ENCODE measurements at places on chromosomes 1 and 21.

- DNase-seq = no peak
Observed at GRCh38 chr1:94743862-94744261, 76.3 kb upstream of the SLC44A3 start.

DNA sequence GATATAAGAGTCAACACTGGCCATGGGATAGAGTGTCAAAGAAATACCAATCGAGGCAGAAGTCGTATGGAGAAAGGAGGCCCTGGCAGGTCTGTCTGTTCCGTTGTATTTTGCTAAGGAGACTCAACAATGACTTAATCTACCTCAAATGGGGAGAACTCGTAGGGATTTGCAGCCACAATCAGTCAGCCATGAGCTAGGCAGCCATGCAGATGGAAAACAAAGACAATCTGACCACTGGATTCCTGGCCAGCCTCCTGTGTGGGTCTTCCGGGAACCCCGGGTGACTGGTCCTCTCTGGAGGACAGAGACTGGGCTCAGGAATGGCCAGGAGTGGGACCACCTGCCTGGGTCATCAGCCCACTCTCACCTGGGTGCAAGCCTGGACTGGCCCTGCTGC, 167.8 kb downstream of the ETS2 start:
- no peak for DNase-seq

DNA sequence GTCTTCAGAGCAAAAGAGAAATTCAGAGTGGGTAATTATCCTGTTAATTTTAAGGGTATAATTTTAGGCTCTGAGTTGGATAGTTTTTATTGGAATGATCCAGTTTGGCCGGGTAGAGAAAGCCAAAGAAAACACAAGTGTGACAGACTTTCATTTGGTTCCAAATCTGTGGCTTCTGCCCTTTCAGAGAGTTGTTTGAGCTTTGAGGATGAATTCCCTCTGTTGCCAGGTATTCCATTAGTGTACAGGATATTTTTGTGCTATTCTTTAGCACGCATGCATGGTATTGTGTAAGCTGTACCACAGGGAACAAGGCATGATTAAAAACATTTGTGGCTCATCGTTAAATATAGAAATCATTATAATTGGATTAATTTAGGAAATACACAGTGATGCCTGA, 384.4 kb downstream of the ADGRL2 start:
- no peak for DNase-seq

GRCh38 chr1:17599954-17600300, 60.4 kb downstream of the ARHGEF10L start:
- DNase-seq = no peak

GRCh38 chr1:182615468-182616129, 11.4 kb upstream of the RGS16 start:
- no peak for DNase-seq

DNA sequence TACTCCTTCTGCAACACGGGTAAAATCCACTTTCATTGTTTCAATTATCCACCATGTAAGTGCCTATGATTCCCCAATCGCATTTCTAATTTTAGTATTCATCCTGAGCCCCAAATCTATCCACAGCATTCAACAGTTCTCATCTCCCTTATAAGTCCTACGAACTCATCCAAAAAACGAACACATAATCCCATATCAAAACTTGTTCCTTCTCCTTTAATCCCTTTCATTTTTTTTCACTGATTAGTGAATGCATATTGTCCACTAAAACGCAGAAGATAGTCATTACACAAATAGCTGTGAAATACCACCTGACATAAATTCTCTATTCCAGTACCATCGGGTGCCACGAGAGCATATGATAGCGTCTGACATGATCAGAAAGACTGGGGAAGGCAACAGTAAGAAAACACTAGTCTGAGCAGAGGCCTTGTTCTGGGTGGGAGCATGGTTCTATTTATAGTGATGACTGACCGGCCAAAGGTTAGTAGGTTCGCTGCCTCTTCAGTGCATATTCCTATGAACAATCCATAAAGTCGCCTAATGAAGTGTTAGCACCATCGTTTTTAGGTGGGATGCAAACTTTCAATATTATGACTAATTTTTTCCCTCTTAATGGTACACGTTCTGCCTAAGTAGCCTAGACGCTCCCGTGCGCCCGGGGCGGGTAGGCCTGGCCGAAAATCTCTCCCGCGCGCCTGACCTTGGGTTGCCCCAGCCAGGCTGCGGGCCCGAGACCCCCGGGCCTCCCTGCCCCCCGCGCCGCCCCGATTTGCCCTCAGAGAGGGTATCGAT, 648 bp downstream of the ATP5PF start:
- peak; percentile 70 for DNase-seq

DNA sequence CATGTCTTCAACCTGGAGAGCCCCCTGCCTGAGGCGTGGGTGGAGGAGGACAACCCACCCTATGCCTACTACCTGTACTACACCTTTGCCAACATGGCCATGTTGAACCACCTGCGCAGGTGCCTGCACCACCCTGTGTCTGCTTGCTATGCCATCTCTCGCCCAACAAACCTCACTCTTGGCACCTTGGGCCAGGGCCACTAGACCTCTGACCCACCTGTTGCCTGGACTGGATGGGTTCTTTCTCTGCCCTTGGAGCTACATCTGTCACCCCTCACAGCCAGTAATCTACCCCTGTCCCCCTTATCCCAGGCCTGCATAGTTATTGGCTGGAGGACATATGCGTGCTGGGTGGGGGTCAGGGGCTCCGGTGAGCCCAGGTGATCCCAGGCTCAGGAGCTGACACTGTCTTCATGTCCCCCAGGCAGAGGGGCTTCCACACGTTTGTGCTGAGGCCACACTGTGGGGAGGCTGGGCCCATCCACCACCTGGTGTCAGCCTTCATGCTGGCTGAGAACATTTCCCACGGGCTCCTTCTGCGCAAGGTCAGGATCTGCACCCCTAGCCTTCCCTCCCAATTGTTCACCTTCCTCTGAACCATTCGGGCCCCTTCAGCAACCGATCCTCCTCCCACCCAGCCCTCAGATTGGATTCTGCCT, 9.9 kb downstream of the AMPD2 start:
- DNase-seq = peak; percentile 61

DNA sequence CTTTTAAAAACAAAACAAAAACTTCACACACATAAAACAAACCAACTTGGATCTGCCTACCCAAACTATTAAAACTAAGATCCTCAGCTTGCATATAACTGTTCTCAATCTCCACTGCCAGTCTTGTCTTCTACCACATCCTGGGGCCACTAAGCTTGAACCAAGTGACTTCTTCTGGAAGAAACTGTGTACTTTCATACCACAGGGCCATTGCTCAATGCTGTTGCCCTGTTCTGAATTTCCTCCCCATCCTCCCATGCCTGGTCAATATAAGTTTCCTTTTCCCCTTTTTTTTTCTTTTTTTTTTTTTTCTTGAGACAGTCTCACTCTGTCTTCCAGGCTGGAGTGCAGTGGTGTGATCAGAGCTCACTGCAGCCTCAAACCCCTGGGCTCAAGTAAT, 109.9 kb downstream of the KIAA0319L start:
- DNase-seq = no peak

- no peak for DNase-seq
Observed at GRCh38 chr1:44693159-44693558, 18.6 kb downstream of the ARMH1 start.

DNA sequence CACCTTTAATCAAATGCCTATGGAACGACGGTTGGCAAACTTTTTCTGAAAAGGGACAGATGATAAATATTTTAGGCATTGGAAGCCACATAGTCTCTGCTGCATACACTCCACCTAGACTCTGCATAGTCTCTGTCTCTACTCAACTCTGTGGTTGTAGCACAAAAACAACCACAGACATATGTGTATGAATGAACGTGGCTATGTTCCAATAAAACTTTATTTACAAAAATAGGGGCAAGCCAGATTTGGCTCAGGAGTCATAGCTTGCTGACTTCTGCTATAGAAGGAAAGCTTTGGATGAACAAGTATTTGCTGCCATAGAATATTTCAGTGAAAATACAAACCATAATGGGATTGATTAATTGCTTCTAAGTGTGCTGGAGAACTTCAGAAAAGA, 37.5 kb upstream of the ADORA3 start:
- DNase-seq = no peak

DNA sequence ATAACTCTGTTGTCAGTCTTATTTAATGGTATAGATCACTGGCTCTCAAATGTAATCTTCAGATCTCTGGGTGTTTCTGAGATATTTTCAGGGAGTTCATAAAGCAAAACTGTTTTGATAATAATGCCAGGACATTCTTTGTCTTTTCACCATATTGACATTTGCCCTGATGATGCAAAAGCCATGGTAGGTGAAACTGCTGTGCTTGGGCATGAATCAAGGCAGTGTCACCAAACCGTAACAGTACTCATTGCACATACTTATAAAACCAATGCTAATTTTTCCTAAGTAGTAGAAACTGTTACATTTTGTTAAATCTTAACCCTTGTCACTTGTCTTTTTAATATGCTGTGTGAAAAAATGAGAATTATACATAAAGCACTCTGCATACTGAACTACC, 76.0 kb downstream of the RPS6KC1 start:
- no peak for DNase-seq

DNA sequence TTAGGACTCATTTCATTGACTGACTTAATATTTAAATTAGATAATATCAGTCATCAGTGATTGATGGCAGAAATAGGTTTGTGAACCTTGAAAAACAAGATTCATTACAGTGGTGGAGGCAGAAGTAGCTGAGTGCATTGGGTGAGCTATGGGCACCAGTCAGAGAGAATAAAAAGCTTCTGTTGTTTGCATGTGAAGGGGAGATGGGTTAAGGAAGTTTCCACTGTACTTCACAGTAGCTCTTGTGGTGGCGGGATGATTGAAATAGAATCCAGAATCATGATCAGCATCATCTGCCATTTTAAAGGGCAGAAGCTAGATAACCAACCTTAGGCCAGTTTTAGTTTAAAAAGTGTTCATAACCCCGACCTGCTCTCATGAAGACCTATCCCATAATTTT, 66.2 kb downstream of the DTL start:
- DNase-seq = no peak

DNA sequence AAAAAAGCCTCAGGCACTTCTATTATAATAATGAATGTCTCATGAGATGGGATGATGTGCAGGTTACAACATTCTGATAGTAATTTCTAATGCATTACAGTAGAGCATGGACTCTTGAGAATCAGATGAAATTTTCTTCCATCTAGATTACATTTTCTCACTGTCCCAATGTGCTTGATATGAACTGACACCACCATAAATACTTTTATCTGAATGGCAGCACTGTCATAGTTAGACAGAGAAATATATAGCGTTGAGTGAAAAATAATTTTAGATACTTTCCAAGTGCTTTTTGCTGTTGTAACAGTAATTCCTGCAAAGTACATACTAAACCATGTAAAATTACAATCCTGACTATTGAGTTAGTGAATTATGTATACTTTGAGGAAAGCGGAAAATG, 630.1 kb downstream of the BRINP3 start:
- no peak for DNase-seq

DNA sequence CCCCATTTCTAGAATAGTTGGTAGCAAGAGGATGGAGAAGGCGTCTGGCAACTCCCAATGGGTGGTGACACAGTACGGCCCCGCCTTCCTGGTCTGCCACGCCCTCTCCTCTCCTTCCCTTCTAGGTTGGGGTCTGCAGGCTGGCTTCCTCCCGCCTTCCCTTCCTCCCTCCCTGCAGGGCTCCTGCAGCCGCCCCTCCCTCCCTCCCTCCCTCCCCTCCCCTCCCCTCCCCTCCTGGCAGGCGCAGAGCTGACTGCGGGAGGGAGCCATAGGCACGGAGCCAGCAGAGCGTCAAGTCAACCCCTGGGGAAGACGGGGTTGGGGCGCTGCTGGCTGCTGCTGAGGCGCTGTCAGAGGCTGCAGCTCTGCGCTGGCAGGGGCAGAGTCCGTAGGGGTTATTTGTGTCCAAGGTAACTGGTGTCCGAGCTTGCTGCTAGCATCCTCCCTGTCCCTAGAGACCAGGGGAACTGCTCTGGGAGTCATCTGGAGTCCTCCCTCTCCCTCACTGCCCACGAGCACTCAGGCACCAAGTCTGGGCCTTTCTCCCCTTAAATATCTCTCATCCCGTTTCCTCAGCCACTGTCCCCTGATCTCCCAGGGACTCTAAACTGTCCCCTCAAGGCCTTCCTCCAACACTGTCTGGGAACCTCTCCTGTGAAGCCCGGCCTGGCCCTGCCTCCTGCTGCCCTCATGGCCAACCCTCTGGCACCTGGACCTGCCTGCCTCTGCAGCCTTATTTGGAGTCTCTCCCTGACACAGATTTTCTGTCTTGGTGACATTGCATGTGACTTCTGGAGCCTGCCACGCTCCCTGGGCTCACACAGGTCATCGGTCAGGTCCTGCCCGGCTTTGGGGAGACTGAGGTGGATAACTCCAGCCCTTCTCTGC, 57.4 kb upstream of the ACOT11 start:
- DNase-seq = no peak

GRCh38 chr1:171083222-171083621, 7.5 kb upstream of the FMO3 start:
- DNase-seq = no peak

GRCh38 chr1:23593042-23593521, 33.8 kb upstream of the ID3 start:
- DNase-seq = no peak

DNA sequence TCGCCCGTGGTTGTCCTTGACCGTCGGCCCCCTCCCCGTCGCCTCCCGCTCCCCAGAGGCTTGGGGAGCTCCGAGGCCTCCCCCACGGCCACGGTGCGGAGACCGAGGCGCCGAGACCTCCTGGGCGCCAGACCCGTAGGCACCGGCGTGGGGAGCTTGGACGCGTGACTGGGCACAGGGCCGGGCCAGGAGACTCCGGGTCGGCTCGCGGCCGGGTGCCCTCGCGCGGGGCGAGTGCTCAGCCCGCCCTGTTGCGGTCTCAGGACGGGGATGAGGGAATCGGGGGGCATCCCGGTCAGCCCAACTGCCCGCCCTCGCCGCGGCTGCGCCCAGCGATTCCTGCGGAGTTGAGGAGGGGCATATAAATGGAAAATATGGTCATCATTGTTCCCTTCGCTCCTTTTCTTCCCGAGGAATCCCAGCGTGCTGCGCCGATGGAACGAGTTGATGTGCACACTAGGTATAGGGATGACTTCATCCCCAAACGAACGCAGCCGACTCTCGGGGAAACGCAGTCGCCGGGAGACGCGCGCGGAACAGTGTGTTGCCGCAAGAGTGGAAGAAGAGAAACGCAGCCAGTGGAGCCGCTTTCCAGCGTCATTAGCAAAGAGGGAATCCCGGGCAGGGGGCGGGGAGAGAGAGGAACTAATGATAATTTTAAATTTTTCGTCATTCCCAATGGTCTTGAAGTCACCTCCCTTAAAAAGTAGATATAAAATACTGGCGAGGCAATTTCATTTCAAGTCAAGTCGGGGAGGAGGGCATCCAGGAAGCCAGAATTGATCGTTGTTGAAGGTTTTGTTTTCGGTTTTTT, 747 bp upstream of the ENAH start:
- peak; percentile 78 for DNase-seq

DNA sequence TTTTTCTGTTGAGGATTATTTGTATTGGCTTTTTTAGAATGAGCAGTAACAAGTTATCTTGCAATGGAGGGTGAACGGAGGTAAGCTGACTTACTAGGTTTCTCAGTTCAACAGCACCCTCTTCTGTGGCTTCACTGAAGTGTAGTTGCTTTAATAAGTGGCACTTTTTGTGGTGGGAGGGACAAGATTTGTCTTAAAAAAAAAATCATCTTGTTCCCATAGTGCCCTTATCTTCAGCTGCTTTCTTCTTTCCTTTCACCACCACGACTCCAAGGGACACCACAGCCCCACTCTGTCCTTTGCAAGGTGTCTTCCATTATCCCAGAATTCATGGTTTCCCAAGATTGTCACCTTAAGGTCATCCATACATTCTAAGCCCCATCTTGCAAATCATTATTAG, 92.9 kb downstream of the PIGK start:
- DNase-seq = no peak
